ENCODE measurements at places on chromosomes 11 and 22. TPM values are rescaled to one million over a fixed set of nuclear protein-coding genes. Genes with fewer than 3 reads are reported as not detected.

PRR5 gene
- total RNA-seq = 16.4 TPM

ZNF70 gene
- 7.8 TPM for total RNA-seq

DUSP8 gene
- 0.64 TPM for total RNA-seq

MOGAT2 gene
- total RNA-seq = not detected

APOBEC3F gene
- 4.8 TPM for total RNA-seq

DNA sequence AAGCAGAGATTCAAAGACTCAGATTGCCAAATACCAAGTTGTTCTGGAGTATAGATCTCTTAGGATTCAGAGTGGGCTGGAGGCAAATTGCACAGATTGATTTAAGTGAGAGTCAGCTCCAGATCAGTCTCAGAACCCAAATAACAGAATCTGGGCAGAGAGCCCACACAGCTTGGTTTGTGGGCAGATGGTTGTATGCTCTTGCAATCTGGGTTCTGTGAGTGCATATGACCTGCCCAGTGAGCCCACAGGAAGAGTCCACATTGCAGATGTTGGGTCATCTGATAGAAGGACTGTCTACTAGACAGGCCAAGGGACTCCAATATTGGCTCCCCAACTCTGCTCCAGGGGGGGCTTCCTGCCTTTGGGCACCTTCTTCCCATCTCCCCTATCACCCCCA lies 65.9 kb downstream of the ADAMTS15 start:
- DNase-seq = peak; percentile 37

DNA sequence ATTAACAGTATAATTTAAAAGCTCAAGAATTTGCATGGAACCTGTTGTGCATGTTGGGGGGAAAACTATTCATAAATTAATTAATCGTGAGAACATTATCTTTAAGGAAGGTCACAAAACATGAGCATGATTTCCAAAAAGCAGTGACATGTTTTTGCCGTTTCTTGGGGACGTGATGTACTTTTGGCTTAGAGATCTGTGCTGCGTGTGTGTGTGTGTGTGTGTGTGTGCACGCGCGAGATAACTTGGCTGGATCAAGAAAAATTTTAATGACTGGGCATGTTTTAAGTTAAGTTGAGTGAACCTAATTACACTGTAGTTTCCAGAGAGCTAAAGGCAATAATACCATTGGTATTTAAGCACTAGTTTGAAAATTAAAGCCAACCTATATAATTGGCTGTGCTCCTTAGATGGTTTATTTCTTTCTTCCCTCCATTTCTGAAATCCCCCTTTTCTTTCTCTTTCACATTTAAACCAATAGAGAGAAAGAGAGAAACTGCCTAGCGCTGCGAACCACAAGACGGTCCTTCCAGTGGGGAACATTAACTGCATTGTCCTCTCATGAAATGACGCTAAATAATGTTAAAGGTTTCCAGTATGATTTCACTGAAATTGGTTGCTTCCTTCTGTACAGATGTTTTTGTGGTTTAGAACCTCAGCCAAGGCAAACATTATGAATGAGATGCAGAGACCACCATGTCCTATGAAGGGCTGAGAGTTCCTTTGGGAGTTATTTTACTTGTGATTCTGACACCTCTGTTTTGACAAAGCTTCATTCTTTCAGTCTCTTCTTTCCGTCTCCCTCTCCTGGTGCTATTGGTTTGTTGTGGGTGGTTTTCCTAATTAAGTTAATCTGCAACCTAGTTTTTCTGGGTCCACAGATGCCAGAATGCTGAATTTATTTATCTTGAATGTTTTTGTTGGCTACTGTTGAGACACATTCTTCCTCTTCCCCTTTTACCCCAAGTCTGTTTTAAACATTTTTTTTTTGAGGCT lies 51.7 kb downstream of the ZBTB16 start:
- DNase-seq = peak; percentile 81

- DNase-seq = no peak
These were observed 3.1 kb upstream of the TMEM218 start for GRCh38 chr11:125114518-125114917.

DNA sequence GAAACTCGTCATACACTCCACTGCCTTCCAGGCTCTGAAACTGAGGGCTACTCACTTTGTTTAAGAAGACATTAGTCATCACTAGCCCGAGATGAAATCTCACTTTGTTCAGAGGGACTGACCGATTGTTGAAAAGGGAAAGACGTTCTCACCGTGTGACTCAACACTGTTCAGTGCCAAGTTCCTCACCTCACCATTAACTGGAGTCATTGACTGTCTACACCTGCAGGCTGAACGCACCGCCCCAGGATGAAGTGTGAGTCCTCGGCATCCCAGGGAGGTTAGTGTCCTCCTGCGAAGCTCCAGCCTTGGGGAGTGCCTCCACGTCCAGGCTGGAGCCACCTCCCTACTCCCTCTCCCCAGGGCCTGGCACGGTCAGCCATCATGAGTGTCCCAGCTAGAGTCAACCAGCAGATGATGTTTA lies 30.4 kb downstream of the FADD start:
- DNase-seq = peak; percentile 67

All from fibroblast of villous mesenchyme (primary cell).